Stimulated activated naive B cell treated with anti-CD40 and anti-IgM and Interleukin-4, amounts not matched to agents 10 μg/mL and 1 μg/mL and 100 μg/mL, for 72 hours (primary cell): ENCODE measurements at places on chromosomes 3 and 15.

- DNase-seq = no peak
These were observed 15.7 kb downstream of the CHST13 start for GRCh38 chr3:126539558-126540250.

DNA sequence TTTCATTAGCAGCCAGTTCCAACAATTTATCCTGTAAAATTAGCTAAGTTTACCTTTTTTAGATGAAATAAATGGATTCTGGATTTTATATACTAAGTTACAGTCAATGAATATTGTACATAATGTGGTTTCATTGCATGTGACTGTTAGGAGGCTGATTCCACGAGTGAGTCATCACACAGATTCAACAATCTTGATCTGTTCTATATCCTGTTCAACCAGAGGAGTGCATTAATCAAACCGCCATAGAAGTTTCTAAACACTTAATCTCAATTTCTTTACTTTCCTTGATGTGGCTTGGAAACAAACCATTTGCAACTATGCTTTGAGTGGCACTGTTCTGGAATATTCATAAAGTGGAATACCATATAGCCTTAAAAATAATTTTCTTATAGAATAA is 15.3 kb downstream of the DNAJC13 start:
- DNase-seq = no peak

GRCh38 chr15:62591842-62592838 is 427.1 kb upstream of the C2CD4B start:
- DNase-seq = no peak

DNA sequence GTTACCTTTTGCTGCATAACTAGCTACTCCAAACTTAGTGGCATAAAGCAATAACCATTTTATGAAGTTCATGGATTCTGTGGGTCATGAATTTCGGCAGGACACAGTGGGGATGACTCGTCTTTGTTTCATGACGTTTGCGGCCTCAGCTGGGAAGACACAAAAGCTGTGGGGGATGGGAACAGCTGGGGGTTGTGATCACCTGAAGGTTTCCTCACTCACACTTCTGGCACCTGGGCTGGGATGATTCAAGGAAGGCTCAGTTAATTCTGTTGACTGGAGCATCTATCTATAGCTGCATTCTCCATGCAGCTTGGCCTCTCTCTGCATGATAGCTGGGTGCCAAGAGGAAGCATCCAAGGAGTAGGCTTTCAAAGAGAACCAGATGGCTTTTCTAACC is 332.8 kb downstream of the ULK4 start:
- DNase-seq = no peak

DNA sequence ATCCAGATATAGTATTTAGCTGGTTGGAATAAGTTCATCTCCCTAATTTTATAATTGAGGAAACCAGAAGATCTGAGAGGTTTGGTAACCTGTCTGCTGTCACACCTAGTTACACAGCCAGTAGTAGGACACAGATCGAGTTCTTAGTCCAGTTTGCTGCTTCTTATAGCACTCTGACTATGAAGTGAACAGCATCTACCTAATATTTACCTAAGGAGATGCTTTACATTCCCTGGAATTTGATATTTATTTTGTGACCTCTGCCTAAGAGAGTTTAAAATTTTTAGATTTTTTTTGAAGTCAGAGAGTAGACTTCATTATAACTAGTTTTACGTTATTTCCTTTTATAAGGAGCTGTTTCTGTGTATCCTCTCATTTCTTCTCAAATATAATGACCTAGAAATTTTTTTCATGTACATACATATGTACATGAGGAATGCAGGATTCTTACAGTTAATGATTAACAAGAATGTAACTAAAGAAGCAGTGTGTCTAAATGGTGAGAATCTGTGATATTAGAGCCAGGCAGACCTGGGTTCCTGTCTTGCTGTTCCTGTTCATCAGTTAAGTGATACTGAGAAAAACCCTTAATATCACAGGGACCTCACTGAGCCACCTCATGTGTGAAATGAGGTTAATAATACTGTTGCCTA is 4.3 kb downstream of the ARHGEF26 start:
- no peak for DNase-seq

GRCh38 chr15:26179906-26180305 is 316.8 kb upstream of the ATP10A start:
- no peak for DNase-seq

DNA sequence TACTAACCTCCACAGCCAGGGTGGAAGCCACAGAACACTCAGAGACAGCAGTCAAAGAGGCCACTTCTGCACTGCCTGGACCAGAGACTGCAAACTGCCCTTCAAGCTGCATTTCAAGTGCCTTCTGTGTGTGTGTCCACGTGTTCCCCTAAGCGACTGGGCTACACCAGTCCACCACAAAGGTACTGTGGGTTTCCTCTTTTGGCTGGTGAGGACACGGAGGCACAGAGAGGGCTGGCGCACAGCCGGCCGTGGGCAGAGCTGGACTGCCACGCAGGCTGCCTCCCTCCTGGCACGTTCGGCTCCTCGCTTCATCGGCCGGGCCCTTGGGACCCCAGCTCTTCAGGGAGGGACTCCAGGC is 60.9 kb downstream of the MGLL start:
- DNase-seq = peak; percentile 15

GRCh38 chr15:73887481-73887880 is 14.1 kb downstream of the TBC1D21 start:
- DNase-seq = no peak

- no peak for DNase-seq
These were observed 18.3 kb downstream of the NOX5 start for GRCh38 chr15:69032703-69033373.

GRCh38 chr3:99458013-99458412 is 180.4 kb upstream of the COL8A1 start:
- DNase-seq = no peak

- DNase-seq = no peak
These were observed 38.4 kb downstream of the SLCO3A1 start for GRCh38 chr15:91891788-91892345.

DNA sequence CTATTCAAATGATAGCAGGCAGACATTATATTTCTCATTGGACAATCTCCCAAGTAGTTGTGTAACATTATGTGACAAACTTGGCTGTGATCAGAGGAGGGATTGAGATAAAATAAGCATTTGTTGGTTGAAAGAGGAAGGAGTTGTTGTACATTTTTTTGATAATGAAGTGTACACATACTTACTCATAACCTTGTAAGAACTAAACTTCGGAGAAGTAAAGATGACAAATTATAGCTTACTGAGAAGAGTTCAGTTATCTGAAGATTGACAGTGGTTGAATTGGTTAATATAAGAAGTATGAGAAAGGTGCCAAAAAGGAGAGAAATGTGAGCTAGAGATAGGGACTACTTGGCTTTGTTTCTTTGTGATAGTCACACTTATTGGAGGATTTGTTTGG is 32.6 kb downstream of the STT3B start:
- DNase-seq = no peak

GRCh38 chr3:29239376-29239775 is 41.5 kb upstream of the RBMS3 start:
- DNase-seq = no peak

GRCh38 chr3:188230962-188231361 is 77.0 kb downstream of the LPP start:
- no peak for DNase-seq

GRCh38 chr3:130941793-130942192 is 47.9 kb downstream of the ATP2C1 start:
- DNase-seq = no peak

- DNase-seq = no peak
These were observed 248.9 kb downstream of the THSD4 start for GRCh38 chr15:71364117-71364584.

DNA sequence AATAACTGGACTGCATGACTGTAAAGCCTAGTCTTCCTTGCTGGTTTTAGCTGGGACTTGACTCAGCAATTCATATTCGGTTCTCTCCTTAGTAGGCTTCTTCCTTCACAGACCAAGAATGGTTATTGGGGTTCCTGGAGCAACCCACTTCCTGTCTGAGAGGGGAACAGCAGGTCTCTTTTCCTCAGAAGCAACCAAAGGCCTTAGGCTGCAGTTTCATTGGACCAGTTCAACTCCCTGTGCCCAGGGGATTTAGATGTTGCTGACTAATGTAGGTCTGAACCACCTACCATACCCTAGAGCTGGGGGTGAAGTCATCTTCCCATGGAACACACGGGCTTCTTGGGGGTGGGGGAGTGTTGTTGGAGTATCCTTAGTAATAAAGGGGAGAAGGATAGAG is 84.0 kb upstream of the SKOR1 start:
- no peak for DNase-seq

- DNase-seq = no peak
These were observed 375.9 kb upstream of the NAALADL2 start for GRCh38 chr3:174483254-174483653.

DNA sequence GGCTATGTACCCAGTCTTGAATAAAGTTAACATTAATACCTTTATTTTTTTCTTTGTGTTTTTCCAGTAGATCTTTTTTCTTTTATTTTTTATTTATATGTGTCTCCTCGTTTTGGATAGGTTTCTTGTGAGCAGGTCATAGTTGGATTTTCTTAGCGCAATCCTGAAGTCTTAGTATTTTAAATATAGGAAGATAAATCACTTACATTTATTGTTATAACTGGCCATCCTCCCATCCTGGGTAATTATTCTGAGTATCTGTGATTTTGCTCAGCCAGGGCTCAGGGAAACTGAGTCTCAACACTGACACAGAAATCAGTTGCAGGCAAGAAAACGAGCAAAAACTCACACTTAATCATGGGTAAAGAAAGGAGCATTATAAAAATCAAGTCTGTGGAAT is 11.6 kb upstream of the SLCO3A1 start:
- no peak for DNase-seq

- no peak for DNase-seq
These were observed 12.8 kb upstream of the CRBN start for GRCh38 chr3:3192286-3192675.

GRCh38 chr3:104582092-104582491 is 784.6 kb upstream of the ALCAM start:
- DNase-seq = no peak

GRCh38 chr3:16486951-16487480 is 26.5 kb downstream of the RFTN1 start:
- no peak for DNase-seq

- no peak for DNase-seq
These were observed 4.1 kb downstream of the MBNL1 start for GRCh38 chr3:152272771-152273242.

- peak; percentile 39 for DNase-seq
These were observed at the start of gene CD200 for GRCh38 chr3:112333002-112333380. Gene CD200, plus strand, starts transcription at chr3:112333156. Its CDS starts 57 bp downstream, at chr3:112333213.

GRCh38 chr3:70963431-70964275 is 619.9 kb downstream of the FOXP1 start:
- DNase-seq = no peak

DNA sequence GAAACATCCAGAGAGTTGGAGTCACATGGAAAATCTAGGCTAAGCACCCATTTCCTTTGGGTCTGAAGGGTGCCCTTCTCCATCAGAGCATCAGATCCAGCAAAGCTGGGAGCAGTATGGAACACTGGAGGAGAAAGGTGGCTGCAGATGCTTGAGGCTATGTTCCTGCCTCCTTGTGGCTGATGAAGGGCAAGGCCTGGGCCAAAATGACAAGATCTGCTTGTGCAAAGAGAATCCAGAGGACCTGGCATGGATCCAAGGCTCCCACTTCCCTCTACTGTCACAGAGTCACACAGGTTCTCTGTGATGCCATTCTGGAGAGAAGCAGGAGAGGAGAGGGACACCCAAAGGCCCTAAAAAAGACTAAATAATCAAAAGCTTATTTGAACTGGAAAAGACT is 9.2 kb upstream of the ATP8B4 start:
- no peak for DNase-seq

GRCh38 chr3:140420621-140421357 is 257.1 kb upstream of the TRIM42 start:
- no peak for DNase-seq

- DNase-seq = no peak
These were observed 1101.9 kb downstream of the ROBO1 start for GRCh38 chr3:78665776-78666469.

DNA sequence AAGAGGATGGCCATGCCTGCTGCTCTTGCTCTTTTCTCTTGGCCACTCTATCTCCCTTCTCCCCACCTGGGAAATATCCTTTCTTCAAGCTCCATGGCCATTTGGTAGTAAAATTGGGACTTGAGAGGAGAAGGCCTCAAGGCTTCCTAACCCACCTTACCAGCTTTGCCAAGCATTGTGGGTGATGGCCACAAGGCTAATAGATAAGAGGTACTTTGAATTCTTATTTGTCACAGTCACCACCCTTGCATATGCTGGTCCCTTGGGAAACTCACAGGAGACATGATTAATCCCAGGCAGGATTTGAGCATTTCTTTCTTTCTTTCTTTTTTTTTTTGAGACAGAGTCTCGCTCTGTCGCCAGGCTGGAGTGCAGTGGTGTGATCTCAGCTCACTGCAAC is 37.2 kb downstream of the B3GNT5 start:
- no peak for DNase-seq

DNA sequence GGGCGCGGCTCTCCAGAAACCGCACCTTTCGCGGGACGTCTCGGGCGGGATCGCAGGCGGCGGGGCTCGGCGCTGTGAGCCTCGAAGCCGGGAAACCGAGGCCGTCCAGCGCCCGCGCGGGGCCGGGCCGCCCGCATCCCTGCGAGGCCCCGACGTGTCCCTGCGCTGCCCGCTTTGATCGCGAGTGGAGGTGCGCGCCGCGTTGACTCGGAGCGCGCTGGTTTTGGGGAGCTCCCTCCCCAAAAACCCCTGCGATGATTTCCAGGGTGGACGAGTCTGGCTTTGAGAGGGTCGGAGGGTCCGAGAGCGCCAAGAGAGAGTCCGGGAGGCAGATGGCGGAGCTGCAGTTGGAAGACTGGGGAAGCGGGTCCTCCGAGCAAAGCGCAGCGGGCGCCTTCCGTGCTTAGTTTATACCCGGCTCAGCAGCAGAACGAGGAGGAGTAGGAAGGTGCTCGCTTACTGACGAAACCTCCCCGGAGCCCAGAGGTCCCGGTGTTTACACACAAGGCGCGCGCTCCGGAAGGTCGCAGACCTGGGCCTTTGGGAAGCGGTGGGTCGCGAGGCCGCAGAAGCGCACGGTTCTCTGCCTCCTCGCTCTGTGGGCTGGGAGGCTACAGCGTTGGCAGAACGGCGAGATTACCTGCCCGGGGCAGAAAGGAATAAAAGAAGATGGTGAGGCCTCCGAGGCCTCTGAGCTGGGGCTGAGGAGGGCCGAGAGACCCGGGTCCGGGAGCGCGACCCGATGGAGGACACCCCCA is 687 bp downstream of the ALDH1A3 start:
- no peak for DNase-seq

- DNase-seq = no peak
These were observed 89.3 kb upstream of the P2RY1 start for GRCh38 chr3:152745646-152746045.

DNA sequence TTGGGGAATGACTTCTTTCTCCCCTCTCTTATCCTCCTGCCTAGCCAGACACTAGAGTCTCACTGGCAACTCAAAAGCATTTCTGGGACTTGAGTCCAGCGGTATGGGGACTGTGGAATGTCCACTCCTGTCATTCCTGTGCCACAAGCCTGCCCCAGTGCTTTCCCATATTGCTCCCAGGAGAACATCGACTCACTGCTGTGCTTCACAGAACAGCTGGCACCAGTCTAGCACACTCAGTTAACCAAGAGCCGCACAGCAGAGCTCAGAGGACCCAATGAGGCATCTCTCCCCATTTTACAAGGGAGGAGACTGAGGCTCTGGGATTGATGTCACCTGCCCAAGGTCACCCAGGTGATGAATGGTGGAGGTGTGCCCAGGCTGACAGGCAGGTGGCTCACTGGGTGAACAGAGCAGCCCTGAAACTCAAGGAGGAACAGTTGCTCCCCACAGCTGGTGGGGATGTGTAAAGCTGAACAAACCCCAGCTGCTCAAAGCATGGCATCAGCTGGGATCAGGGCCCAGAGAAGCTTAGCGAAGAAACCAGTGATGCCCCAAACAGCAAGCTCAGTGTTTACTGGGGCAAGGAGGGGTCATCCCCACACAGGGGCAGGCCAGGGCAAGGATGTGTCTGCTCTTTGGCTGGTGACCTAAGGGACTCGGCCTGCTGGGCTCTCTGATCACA is 35.4 kb upstream of the DUSP7 start:
- DNase-seq = no peak
